Stimulated activated CD8-positive, alpha-beta memory T cell treated with anti-CD3 and anti-CD28 coated beads, Interleukin-7, amount 100 ng/mL, for 4 hours (primary cell): ENCODE measurements at places on chromosomes 1 and 21.

- DNase-seq: no peak
These were observed 20.7 kb downstream of the ZNF695 start for GRCh38 chr1:246987083-246987690.

- no peak for DNase-seq
These were observed 10.6 kb downstream of the SOD1 start for GRCh38 chr21:31670070-31670469.

GRCh38 chr1:26142159-26142558, 16.7 kb upstream of the FAM110D start:
- DNase-seq: no peak

DNA sequence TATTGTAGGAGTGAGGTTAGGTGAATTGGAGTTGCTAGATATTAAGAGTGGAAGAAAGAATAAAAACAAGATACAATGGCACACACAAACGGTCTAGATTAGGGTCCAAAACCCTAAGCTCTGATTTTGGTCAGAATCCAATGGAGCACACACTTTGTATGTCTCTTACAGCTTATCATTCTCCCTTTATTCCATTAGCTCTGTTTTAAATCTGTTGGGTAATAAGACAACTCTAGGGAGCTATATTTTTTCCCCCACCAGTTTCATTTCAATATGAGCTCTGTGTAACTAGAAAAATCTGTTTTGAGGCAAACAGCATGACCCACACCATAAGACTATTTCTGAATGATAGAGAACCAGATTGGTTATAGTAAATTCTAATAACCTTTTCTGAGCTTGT, 465.6 kb downstream of the ADGRL2 start:
- no peak for DNase-seq

DNA sequence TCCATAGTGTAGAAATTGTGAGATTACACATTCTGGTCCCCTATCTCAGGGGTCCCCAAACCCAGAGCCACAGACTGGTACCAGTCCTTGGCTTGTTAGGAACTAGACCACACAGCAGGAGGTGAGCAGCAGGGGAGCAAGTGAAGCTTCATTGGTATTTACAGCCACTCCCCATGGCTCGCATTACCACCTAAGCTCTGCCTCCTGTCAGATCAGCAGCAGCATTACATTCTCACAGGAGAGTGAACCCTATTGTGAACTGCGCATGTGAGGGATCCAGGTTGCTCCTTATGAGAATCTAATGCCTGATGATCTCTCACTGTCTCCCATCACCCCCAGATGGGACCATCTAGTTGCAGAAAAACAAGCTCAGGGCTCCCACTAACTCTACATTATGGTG, 229.7 kb upstream of the IRF2BP2 start:
- no peak for DNase-seq

DNA sequence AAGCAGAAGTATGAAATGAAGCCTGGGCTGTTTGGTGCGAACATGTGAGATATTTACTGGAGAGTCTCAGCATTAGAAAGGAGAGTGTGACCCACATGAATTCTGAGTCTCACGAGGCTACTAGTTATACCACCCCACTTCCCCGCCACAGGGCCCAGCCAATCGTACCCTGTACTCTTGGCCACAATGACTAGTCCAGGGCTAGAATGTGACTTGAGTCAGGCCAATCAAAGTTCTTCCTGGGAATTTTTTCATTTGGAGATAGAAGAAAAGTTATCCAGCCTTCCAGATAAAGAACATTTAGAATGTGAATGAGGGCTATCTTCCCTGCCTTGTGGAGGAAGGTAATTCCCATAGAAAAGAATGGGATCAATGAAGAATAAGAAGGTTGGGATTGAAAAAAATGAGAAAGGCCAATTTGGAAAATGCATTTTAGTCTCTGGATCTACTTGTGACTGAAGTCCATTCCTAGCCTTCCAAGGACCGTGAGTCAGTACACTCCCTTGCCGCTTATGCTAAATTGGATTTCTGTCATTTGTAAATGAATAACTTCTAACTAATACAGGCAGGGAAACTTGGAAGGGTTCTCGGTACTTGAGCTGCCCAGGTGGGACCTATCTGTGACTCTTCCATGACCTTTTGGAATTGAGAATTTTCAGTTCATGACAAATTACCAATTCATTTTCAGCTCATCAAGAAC, 12.3 kb upstream of the RIMKLA start:
- DNase-seq: no peak

DNA sequence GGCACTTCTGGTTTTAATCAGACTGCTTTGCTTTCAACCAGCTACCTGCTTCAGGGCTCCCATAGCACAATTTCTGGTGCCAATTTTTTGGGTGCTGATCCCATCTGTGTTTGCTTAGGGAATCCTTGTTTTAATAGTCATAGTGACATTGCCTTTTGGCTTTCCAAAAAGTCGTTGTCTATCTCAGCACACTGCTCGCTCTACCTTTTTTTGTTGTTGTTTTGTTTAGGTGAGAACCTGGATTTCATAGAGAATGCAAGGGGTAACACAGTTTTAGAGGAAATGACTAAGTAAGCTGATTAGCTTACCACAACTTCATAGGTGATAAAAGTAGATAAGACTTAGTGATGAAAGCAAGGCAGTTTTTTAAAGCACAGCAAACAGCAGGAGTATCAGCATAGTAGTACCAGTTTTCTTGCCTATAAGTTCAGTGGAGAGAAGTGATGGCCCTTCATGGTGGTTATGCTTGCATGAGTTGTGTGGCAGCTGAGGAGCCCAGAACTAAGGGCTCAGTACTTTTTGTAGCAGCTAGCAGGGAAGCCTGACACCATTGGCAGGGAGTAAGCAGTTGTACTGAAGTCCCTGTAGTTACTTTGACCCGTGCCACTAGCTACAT, 31.3 kb downstream of the NEK7 start:
- DNase-seq: no peak

GRCh38 chr1:27099587-27100334, 55.2 kb downstream of the SLC9A1 start:
- no peak for DNase-seq

DNA sequence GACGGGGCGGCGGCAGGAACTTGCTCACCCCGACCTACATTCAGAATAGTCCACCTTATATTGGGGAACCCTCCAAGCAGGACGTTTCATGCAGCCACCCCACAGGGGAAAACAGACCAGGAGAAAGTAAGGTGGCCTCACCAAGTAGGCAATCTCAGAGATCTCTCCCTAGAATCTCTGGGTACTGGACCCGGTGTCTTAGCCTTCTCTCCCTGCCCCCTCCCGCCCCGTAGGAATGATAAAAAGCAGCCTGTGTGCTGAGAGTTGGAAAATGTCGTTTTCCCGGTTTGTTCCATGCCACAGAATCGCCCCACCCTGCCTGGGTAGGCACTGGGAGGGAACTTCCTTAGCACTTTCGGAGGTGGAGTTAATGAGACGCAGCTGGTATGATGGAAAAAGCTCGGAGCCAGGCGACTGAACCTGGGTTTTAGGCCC, 789 bp upstream of the PTPN14 start:
- DNase-seq: no peak

- no peak for DNase-seq
These were observed 31.3 kb downstream of the XKR8 start for GRCh38 chr1:27990920-27991537.

DNA sequence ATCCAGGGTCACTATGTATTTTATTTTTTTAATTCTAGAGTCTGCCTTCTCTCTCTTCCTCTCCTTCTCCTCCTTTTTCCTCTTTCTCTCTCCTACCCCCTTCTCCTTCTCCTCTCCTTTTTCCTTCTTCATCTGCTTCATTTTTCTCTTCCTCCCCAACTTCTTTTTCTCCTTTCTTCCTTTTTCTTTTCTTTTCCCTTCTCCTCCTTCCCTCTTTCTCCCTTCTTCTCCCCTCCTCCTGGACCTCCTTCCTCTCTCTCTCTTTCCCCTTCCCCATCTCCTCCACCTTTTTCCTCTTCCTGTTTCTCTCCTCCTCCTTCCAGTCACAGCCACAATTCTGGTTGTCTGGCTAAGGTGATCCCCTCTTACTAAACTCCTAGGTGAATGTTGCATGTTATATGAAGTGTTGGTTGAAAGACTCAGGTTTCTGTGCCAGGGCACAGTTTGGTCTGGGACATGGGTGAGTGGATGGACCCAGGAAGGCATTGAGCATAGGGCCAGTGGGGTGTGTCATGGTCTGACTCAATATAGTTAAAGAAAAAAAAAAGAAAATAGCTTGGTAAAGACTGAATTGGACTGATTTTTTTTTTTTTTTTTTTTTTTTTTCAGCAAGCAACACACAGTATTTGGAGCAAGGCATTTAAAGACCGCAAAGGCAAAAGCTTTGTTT, 266.9 kb downstream of the TGFB2 start:
- DNase-seq: no peak

GRCh38 chr1:178551307-178551706, 38.4 kb downstream of the TEX35 start:
- DNase-seq: no peak

DNA sequence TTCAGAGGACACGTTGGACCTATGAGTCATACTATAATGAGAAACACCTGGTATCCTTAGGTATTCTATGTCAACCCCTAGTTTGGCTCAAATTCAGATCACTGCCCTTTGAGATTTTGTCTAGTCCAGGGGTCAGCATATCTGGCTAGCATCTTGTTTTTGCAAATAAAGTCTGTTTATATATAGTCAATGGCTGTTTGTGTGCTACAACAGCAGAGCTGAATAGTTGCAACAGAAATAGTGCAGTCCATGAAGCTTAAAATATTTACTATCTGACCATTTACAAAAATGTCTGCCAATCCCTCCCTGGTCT, 48.5 kb upstream of the EDEM3 start:
- no peak for DNase-seq

DNA sequence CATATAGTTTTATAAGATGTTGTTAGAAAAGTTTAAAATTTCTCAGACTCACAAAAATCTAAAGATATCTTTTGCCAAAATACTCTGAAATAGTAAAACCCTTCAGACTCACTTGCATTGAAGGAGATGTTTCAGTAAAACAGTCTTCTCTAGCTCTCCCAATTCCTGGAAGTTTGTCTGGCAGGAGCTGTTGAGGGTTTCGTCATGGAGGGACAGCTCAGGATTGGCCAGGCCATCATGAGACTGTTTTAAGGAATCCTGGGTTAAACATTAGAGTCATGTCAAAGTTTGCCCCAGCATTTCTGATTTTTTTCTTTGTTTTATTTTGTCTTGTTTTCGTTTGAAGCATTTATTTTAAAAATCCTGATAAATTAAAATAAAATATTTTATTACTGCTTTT, 293.8 kb upstream of the PBX1 start:
- no peak for DNase-seq

- no peak for DNase-seq
These were observed 80.8 kb downstream of the SASS6 start for GRCh38 chr1:100051893-100052292.

GRCh38 chr1:156146020-156146768, 7.2 kb upstream of the SEMA4A start:
- no peak for DNase-seq

DNA sequence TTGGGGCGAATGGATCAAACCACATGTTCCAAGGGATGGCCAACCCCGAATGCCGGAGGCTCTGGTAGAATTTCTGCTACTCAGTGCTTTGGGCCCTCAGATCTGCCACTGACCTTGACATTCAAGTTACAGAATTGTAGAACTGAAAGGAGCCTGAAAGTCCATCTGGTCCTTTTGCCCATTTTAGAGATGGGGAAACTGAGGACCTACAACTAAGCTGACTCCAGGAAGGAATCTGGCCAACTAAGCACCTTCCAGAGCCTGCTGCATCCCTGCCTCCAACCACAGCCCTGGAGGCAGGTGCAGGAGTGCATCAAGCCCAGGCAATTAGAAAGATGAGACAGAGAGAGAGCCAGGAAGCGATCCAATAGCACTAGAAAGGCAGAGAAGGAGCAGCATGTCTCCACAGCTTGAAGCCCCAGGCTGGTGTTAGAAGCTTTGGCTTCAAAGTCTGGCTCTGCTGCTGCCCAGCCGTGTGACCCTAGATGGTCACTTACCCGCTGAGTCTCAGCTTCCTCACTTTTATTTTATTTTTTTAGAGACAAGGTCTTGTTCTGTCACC, 1.3 kb upstream of the CTRC start:
- DNase-seq: no peak

GRCh38 chr1:56522680-56523079, 56.7 kb downstream of the PLPP3 start:
- DNase-seq: no peak

DNA sequence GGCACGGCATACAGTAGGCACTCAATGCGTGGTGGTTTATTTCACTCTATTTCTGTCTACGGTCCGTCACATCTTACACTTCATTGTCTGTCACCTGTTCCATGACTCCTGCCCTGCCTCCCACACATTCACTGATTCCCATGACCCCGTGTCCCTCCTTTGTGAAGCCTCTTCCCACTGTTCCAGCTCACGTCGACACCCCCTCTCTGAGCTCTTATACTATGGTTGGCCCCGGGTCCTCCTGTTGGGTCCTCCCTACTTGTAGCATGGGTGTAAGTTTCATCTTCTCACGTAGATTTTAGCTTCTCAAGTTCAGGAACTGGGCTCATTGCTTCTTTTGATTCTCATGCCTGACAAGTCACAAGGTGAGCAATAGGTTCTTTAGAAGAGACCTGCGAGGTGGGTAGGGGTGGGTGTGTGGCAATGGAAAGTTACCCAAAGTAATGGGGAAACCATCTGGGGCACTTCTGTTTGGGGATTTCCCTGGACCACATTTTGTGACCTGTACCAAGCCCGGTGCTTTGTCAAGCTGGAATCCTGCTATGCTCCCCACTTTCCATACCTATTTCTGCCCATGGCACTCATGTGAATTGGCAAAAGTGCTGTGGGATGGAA, 22.1 kb upstream of the IL10 start:
- peak; percentile 74 for DNase-seq

GRCh38 chr1:154964359-154964758, 2.8 kb upstream of the PYGO2 start:
- no peak for DNase-seq

GRCh38 chr1:180571832-180572636, 13.3 kb downstream of the OVAAL start:
- DNase-seq: no peak

DNA sequence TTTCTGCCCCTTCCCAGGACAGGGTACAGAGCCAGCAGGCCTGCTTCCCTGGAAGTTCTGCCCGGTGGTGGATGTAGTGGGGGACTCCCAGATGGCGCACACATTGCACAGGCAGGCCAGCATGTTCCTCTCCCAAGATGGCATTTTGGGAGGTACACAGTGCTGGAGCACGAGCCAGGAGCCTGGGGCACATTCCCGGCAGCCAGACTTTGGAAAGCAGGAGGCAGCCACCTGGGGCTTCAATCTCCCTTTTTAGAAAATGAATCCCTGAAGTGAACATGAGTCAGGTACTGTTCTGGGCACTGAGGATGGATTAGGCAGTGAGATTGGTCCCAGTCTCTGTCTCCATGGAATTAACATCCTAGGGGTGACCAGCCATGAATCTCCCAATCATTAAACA, 56.9 kb downstream of the RUNX1 start:
- no peak for DNase-seq
